ENCODE measurements at places on chromosomes 12 and 14.

- no peak for DNase-seq
Observed at GRCh38 chr14:102120888-102121287, 18.8 kb upstream of the WDR20 start.

GRCh38 chr12:105992849-105993740 is 145.7 kb downstream of the NUAK1 start:
- DNase-seq: no peak

GRCh38 chr12:10891937-10892336 is 7.9 kb upstream of the PRH1 start:
- DNase-seq: no peak

DNA sequence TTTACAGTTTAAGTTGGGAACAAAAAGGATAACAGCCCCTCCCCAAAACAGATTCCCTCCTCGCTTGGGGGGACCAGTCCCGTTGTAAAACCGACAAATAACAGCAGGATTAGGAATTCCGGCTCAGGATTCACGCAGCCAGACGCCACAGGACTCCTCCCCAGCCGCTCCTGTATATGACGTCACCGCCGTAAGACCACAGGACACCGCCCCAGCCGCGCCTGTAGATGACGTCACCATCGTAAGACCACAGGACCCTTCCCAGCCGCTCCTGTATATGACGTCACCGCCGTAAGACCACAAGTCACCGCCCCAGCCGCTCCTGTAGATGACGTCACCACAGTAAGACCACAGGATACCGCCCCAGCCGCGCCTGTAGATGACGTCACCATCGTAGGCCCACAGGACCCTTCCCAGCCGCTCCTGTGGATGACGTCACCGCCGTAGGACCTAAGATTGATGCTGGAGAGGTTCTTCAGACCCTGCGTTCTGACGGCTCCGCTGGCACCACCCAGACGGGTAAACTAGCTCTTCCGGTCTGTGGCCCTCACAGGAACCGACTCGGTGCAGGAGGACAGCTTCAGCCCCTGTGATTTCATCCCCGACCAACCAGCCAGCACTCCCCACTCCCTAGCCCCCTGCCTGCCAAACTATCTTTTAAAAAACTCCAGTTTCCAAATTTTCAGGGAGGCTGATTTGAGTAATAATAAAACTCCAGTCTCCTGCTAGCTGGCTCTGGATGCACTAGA is 43.9 kb upstream of the FBRSL1 start:
- peak; percentile 77 for DNase-seq

All from CD4-positive, alpha-beta T cell treated with Interleukin-2 at 100 ng/mL for 4 hours (primary cell).